Mesenteric fat pad (tissue), 1 donor: ENCODE measurements at places on chromosomes 6 and 20. TPM values are rescaled to one million over a fixed set of nuclear protein-coding genes. Genes with fewer than 3 reads are reported as not detected.

MOG gene
- total RNA-seq: not detected

KCNB1 gene
- 43.0 TPM for total RNA-seq

TXLNB gene
- 0.61 TPM for total RNA-seq

DNA sequence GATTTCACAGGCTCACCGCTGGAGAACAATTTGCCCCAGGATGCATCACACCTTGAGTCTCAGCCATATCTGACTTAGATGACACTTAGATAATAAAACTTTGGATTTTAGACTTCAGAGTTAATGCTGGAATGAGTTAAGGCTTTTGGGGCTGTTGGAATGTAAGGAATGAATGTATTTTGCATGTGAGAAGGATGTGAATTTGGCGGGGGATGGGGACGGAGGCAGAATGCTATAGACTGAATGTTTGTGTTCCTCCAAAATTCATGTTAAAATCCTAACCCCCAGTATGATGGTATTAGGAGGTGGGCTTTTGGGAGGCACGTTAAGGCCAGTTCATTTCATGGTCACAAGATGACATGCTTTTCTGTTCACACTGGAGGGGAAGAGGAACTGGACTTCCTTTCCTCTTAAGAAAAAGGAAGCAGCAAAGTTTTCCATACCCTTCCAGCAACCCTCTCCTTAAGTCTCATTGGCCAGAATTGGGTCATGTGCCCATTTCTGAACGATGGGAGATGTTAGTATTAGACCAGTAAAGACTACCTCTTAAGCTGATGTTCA is 5.8 kb upstream of the SRXN1 start:
- DNase-seq: no peak

GRCh38 chr6:105880030-105880492 is 206.1 kb upstream of the PRDM1 start:
- DNase-seq: no peak
